ENCODE measurements at places on chromosomes 7 and 10. TPM values are rescaled to one million over a fixed set of nuclear protein-coding genes. Genes with fewer than 3 reads are reported as not detected.

The SPDYE16 gene
- total RNA-seq, result not detected

The PDE6C gene
- not detected for total RNA-seq

The ADAM12 gene
- total RNA-seq, result 2.2 TPM

The GNGT1 gene
- total RNA-seq, result not detected

The ELFN1 gene
- total RNA-seq, result 13.7 TPM

The MRPS33 gene
- total RNA-seq, result 80.4 TPM

Measured in right cardiac atrium (tissue), 5 donors.